HFFc6 (cell line): ENCODE measurements at places on chromosomes 6 and 20. TPM values are rescaled to one million over a fixed set of nuclear protein-coding genes. Genes with fewer than 3 reads are reported as not detected.

DNA sequence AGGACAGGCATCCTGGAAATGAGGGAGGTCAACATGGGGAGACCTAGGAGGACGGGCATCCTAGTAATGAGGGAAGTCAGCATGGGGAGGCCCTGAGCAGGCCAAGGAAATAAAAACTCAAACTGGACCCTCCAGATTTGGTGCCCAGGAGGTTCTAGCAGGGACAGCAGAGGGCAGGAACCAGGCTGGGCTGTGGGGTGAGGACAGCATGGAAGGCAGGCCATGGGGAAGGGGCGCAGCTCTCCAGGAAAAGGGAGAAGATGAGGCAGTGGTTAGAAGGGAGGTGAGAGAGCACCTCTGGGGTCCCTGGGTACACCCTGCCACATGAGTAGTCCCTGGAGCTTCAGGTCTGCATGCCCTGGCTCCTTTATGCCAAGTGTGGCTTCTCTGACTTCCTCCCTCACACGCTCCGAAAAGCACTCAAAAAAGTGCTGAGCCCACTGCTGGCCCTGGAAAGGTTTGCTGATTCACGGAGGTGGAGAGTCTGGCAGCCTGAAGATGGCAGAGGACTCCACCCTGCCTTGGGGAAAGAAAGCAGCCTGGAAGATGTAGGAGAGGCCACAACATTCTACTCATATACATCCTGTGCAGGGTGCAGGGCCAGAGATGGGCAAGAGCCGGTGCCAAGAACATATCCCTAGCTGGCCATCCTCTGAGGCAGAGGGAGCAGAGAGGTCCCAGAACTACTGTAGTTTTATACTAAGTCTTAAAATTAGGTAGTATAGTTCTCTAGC is 154.9 kb downstream of the MRPL14 start:
- DNase-seq, result no peak

DNA sequence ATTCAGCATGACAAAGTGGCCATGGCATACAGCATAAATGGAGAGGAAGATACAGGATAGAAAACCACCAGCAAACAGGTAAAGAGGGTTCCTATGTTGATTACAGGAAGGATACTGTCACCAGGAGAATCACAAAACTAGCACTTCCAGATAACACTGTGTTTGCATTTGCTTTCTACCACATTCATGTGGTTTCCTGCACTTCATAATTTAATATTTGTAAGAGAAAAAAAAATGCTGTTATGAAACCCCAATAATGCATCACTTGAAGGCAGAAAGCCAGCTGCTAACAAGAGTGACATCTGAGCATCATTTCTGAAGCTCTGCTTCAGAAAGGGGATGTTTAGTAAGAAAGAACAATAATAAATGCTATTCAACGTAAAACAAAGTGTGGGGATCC is 106.6 kb downstream of the ATXN1 start:
- DNase-seq, result no peak

DNA sequence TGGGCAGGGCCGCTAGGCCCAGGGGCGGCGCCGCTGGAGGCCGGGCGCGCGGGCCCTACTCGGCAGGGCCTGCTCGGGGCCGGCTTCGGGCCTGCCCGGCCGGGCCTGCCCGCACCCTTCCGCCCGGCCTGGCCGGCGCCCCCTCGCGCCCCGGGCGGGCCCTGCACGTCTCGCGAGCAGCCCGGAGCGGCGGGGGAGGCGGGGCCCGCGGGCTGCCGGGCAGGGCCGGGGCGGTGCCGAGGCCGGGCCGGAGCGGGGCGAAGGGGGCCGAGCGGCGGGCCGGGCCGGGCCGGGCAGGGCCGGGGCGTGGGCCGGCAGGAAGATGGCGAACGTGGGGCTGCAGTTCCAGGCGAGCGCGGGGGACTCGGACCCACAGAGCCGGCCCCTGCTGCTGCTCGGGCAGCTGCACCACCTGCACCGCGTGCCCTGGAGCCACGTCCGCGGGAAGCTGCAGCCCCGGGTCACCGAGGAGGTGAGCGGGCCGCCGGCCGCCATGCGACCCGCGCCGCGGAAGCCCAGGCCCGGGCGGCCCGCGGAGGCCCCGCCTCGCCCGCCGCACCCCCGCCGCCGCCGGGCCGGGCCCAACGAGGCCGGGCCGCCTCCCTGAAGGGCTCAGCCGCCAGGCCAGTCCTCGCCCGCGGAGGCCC is at the start of gene NPEPL1:
Gene NPEPL1 (plus strand): TSS at position 222 of the 647 bp plus-strand sequence. CDS start 101 bp downstream, at position 323.
- no peak for DNase-seq

GRCh38 chr6:46440141-46440540 is 51.1 kb downstream of the RCAN2 start:
- peak; percentile 32 for DNase-seq

DNA sequence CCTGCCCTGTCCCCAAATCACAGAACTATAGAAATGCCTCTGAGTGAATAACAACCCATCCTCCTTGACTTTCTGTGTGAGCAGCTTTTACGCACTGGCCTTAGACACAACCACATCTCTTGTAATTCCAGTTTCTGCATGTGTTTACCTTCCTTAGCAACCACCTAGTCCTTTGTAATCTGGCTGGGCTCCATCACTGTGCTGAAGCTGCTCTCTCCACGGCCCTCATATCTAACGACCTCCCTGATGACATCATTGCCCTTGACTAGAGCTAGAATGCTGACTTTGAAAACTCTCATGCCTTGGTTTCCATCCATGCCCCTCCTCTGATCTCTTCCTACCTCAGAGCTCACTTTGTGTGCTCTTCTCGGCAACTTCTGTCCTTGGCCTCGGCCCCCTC is 30.5 kb upstream of the GLP1R start:
- DNase-seq, result no peak

GRCh38 chr6:90028995-90029635 is 134.8 kb downstream of the GJA10 start:
- no peak for DNase-seq

- DNase-seq, result no peak
These were observed 168.9 kb upstream of the STMND1 start for GRCh38 chr6:16932920-16933319.

GRCh38 chr6:109623288-109623687 is 67.7 kb downstream of the AK9 start:
- DNase-seq, result no peak

DNA sequence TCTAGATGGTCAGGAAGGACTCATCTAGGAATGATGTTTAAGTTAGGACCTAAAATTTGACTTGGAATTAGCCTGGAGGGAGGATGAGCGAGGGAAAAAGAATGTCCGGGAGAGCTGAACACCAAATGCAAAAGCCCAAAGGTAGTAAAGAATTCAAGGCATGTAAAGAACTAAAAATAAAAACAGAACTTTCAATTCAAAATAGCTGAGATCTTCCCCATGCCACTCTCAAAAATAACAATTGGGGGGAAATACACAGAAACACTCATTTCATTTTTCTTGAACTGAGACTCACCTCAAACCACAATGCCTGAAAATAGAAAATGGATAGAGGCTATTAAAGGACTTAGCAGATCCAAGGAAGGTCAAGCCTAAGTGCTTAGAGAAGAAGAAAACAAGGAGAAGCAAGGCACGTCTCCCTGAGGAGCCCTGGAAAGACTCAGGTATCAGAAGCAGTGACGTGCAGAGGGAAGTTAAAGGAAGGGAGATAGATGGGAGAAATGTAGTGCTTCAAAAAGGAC is 10.4 kb downstream of the PXT1 start:
- peak; percentile 53 for DNase-seq

DNA sequence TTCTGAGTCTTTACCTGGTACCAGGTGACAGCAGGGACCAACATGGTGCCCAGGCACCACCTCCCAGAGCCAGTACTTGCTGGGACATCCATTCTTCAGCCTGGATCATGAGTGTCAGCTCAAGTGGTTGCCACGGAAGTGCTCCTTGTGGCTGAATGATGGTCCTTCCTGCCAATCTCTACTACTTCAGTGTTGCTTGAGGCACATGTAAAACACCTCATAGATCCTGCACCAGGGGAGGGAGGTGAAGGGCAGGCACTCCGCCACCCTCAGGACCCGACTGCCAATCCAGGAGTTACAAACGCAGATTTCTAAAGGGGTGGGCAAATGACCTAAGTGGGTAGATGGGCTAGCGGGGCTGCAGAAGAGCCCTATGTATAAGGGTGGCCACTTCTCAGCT is 226.0 kb downstream of the PREX1 start:
- DNase-seq, result no peak

DNA sequence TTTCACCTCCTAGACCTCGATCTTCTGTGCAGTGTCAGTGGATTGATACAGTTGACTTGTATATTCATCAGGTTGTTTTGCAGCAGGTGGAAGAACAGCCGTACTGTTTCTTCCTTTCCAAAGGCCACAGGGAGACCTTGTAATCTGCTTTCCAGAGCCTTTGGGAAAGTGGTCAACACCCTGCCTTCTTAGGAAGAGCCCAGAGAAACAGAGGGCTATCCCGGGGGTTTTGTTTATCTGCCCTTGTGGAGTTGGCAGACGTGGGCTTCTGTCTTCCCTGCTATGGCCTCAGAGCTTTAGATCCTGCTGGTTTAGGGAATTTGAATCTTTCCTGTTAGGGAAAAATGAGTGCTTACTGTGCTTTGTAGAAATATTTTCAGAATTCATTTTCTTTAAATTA is 19.6 kb downstream of the STX16 start:
- DNase-seq, result no peak

DNA sequence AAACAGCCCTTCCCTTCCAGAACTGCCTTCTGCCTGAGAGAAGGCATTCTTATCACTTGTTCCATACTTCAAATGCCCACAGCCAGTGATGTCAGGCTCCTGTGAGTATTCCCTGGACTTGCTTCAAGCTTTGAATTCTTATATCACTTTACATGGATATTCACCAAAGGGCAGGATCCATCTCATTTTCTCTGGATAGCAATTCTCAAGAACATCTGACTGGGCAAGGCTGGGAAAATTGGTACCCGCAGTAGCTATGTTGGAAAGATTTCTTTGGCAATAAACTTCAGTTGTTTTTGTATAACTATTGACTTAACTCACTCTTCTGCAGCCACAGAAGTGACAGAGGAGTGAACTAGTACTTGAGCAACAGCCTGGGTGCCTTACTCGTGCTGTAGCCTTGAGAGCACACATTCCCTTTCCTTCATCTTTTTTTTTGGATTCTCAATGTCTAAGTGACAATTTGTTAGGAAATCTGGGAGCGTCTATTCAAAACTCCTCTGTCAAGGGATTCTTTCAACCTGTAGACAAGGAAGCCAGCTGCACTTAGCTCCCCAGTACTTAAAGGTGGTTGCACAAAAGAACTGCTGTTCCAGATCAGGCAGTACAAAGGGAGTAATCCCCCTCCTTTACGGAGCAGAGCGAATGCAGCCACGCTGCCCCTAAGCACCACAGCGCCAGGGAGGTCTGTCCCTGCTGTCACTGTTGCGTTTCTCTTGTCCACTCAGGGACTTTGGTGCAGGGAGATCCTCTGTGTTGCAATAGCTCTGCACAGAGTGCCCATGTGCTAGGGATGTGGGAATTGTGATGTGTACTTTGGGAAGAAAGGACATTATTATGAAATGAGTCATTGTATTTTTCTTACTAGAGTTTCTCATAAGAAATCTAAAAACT is 69.6 kb downstream of the JAG1 start:
- DNase-seq, result peak; percentile 77

DNA sequence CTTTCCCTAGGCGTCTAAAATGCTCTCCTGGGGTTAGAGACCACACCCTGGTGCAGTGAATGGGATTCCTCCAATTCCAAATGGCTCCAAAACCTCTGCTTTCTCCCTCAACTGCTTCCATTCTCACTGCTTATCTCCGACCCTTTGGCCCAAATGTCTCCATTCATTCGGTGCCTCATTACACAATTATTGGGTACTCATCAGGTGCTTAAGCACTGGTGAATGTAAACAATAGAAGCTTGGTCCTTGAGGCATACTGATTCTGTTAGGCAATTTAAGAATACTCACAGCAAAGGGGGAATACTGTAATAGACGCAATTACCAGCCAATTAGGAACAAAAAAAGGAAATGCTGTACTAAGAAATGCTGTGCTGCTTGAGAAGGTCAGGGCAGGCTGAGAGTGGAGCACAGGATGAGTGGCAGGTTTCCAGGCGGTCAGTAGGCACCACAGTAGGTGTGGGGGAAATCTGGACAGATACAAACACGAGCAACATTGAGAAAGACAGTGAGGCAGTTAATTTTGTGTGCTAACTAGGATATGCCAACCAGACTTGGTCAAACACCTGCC is 23.0 kb downstream of the GMDS start:
- DNase-seq, result no peak

GRCh38 chr6:37134036-37134395 is 35.9 kb upstream of the PIM1 start:
- DNase-seq, result peak; percentile 89

- DNase-seq, result no peak
These were observed 17.5 kb downstream of the ZNF391 start for GRCh38 chr6:27406085-27406484.

DNA sequence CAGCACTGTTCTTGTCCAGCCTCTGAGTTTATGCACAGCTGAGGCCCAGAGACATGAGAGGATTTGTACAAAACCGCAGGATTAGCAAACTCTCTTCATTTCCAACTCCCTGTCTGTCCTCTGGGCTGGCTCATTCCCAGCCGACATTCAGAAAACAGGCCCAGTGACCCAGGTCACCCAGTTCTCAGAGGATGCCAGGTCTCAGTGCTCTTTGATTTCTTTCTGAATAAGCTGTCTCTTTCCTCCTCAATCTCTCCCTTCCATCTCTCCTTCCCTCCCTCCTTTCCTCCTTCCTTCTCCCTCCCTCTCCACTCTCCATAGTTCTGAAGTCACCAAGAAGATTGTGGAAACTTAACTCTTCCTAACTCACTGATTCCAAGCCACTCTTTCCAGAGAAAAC is 372.7 kb upstream of the SULF2 start:
- DNase-seq, result no peak

DNA sequence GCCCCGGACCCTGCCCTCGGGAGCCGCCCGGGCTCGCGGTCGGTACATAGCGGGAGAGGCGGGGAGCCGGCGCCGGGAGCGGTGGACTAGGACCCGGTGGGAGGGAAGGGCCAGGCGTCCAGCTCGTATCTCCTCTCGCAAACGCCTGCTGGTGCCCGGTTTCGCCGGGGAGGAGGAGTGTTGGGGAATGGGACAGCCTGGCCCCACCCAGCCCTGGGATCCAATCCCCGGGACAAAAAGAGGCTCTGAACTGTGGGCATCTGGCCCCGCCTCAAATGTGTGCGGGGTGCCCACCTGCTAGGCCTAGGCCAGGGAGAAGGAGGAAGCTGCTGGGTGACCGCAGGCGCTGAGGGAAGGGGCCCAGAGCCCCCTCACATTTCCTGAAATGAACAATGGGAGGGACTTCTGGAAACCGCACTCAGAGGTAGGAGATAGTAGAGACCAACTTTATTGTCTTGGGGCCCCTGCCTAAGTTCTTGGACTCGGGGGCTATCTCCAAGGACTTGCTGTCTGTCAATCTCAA is at the start of gene KCNK17:
Gene KCNK17 (minus strand): TSS at position 147 of the 523 bp plus-strand sequence. CDS start 99 bp downstream, at position 48.
- DNase-seq, result no peak

SMLR1 gene
- not detected in 3 replicates for total RNA-seq

SLC44A4 gene
- not detected in 3 replicates for total RNA-seq

SIRPB1 gene
- not detected in 3 replicates for total RNA-seq
